ENCODE measurements at places on chromosomes 5 and 9. TPM values are rescaled to one million over a fixed set of nuclear protein-coding genes. Genes with fewer than 3 reads are reported as not detected.

TOPORS gene
- 16.7 TPM for total RNA-seq

DNA sequence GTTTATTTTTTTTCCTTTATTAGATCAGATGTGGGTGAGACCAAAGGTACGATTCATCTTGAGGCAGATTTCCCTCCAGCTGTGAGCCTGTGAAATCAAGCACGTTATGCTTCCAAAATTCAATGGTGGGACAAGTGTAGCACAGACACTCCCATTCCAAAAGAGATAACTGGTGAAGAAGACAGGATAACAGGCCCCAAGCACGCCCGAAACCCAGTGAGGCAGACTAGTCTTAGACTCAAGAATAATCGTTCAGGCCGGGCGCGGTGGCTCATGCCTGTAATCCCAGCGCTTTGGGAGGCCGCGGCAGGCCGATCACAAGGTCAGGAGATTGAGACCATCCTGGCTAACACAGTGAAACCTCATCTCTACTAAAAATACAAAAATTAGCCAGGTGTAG is 36.8 kb upstream of the COL5A1 start:
- peaks cover 7% of the 10 kb centered on the region for H3K27me3 ChIP-seq
- peaks cover 18% of the 10 kb centered on the region for H3K4me1 ChIP-seq
- H3K27ac ChIP-seq, result no peak overlapping the region
- H3K4me3 ChIP-seq, result no peak overlapping the region

GRCh38 chr5:74325866-74326265 is 314.7 kb downstream of the ENC1 start:
- H3K4me3 ChIP-seq, result no peak overlapping the region
- H3K27ac ChIP-seq, result no peak overlapping the region
- DNase-seq, result no peak
- H3K4me1 ChIP-seq, result peaks cover 23% of the 10 kb centered on the region
- H3K27me3 ChIP-seq, result no peaks in the 10 kb centered on the region

- no peaks in the 10 kb centered on the region for H3K27me3 ChIP-seq
- peaks cover 5% of the 10 kb centered on the region for H3K4me1 ChIP-seq
- no peak for DNase-seq
- H3K4me3 ChIP-seq, result no peak overlapping the region
These were observed 231.4 kb downstream of the MARCHF11 start for GRCh38 chr5:15948190-15948589.

LCN15 gene
- total RNA-seq, result 0.93 TPM

OR1J2 gene
- not detected for total RNA-seq

- no peaks in the 10 kb centered on the region for H3K36me3 ChIP-seq
- peaks cover 94% of the 10 kb centered on the region for H3K27me3 ChIP-seq
- H3K4me3 ChIP-seq, result peak overlapping the region; percentile 79
- no peak for DNase-seq
These were observed 3.3 kb upstream of the CDC20B start for GRCh38 chr5:55176176-55176818.

DNA sequence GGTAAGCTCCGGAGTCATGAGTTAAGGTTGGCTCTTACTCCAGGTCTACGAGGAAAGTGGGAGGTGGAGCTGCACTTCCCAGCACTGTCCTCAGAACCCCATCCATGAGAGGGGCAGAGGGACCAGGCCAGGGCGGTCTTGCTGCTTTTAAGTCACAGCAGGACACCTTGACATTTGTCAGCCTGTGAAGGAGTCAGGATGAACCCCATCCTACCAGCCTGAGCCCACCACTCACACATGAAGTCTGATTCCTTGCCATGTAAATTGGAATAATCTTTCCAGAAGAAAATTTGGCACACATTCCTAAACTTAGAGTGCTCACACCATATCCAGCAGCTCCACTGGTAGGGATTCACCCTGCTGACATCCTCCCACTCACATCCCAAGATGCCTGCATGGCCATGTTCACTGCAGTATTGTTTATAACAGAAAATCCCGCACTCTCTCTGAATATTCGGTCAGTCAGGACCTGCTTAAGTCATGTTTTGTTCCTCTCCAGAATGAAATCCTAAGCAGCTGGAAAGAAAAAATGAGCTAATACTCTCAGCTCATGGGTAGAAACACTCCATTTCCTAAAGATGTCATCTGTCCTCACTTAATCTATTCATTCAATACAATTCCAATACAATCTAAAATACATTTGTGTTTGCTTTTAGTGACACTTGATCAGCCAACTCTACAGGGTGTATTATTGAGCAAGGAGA is 79.3 kb upstream of the COL5A1 start:
- peak; percentile 39 for DNase-seq
- no peak overlapping the region for H3K4me3 ChIP-seq
- peaks cover 9% of the 10 kb centered on the region for H3K27me3 ChIP-seq
- H3K36me3 ChIP-seq, result no peaks in the 10 kb centered on the region

DNA sequence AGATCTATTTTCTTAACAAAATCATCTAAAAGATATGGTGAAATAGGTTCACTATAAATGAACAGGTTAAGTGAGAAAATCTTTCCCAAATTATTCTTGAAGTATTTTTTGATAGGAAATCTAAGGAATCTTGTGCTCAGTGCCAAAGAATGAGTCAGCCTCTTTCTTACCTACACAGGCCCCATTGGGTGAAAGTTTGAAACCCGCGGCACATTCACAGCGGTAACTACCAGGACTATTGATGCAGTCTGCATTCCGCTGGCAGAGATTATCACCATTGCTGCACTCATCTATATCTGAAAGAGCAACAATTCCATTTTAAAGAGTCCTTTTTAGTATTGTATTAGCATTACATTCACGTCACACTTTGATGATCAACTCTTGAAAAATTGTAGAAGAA is 221.8 kb downstream of the SLC12A2 start:
- H3K4me3 ChIP-seq, result no peak overlapping the region
- no peaks in the 10 kb centered on the region for H3K27me3 ChIP-seq
- H3K27ac ChIP-seq, result no peak overlapping the region

BTNL3 gene
- 0.82 TPM for total RNA-seq

GRCh38 chr9:126203313-126203712 is 123.3 kb upstream of the MVB12B start:
- no peak overlapping the region for H3K4me3 ChIP-seq
- peaks cover 7% of the 10 kb centered on the region for H3K27me3 ChIP-seq
- no peaks in the 10 kb centered on the region for H3K4me1 ChIP-seq
- H3K27ac ChIP-seq, result no peak overlapping the region

DNA sequence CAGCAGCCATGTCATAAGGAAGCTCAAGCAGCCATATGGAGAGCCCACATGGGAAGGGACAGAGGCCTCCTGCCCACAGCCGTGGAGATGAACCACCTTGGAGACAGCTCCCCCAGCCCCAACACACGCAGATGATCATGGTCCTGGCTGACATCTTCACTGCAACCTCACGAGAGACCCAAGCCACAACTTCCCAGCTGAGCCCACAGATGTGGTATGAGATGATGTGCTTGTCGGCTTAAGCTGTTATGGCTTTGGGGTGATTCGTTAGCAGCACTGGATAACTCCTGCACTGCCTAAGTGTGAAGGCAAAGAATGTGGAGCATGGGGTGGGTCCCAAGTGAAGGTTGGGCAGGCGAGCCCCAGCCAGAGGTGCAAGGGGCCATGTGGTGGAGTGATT is 163.4 kb downstream of the ERCC6L2 start:
- H3K27ac ChIP-seq, result no peak overlapping the region
- no peak overlapping the region for H3K4me3 ChIP-seq
- H3K36me3 ChIP-seq, result peaks cover 14% of the 10 kb centered on the region

RBM18 gene
- 23.3 TPM for total RNA-seq

GRCh38 chr9:125409637-125410521 is 148.3 kb downstream of the GAPVD1 start:
- H3K4me1 ChIP-seq, result peaks cover 12% of the 10 kb centered on the region
- peak overlapping the region; percentile 76 for H3K27ac ChIP-seq
- peak overlapping the region; percentile 75 for H3K4me3 ChIP-seq
- no peak for DNase-seq
- peaks cover 17% of the 10 kb centered on the region for H3K27me3 ChIP-seq
- no peaks in the 10 kb centered on the region for H3K36me3 ChIP-seq
